Epithelial cell of umbilical artery (primary cell): ENCODE measurements at places on chromosomes 13 and 19. TPM values are rescaled to one million over a fixed set of nuclear protein-coding genes. Genes with fewer than 3 reads are reported as not detected.

Gene AXL
- 76.3 and 92.6 TPM in 2 replicates for total RNA-seq

Gene ZNF534
- not detected in 2 replicates for total RNA-seq

Gene FGF9
- under 0.01 TPM in 1 of 2 replicates, not detected in the other for total RNA-seq

Gene TRPC4
- 0.30 and 0.32 TPM in 2 replicates for total RNA-seq

Gene POLR2E
- total RNA-seq = 88.0 and 145 TPM in 2 replicates
